Ascending aorta (tissue), 2 donors: ENCODE measurements at places on chromosomes 4 and X.

DNA sequence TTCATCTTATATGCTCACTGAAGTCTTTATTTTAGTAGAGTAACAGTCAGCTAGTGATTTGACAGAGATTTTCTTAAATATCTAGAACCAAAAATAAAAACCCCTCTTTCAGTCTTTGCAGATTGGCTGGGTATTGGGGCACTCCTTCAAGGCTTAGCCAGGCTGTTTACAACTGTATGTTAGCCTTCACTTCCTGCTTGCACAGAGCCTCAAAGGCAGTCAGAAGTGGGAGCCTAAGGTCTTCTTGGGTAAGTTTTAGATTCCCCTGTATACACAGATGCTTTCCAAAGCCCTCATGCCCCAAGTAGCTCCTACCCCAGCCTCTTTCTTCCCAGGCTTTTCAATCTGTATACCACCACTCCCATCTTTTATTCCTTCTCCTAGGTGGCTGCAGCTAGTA is 136.1 kb upstream of the STIM2 start:
- DNase-seq, result no peak

DNA sequence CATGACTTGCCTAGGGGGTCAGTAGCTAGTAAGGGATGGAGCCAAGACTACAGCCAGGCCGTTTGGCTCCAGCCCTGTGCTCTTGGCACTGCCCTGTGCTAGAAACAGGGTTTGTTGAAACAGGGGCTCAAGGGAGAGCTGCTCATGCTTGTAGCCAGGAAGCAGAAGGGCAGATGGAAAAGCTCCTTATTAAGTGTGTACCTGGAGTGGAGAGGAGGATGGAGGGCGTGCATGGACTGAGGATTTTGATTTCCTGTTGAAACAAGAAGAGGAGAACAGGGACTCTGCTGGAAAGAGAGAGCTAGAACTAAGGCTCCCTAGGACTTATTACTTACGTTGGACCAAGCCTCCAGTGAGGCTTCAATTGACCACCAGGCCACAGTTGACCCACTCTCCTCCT is 363.0 kb downstream of the MID1IP1 start:
- DNase-seq, result no peak

- no peak for DNase-seq
These were observed 9.0 kb upstream of the MAGEA8 start for GRCh38 chrX:149871940-149872339.

DNA sequence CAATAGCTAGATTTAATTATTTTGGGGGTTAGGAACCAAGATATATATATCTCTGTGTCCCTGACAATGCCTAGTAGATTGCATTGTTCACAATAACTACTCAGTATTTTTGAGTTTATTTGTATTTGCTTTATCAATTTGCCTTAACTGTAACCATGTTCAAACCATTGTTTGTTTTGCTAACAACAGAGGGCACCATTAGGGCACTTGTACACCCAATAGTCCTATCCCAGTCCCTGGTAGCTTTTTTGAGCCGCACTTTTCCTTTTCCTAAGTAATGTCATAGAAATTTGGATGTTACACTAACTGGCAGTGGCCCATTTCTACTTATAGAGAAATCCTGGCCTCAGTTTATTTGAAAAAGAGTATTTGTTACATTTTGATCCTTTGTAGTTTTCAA is 575 bp upstream of the KLHL5 start:
- no peak for DNase-seq

DNA sequence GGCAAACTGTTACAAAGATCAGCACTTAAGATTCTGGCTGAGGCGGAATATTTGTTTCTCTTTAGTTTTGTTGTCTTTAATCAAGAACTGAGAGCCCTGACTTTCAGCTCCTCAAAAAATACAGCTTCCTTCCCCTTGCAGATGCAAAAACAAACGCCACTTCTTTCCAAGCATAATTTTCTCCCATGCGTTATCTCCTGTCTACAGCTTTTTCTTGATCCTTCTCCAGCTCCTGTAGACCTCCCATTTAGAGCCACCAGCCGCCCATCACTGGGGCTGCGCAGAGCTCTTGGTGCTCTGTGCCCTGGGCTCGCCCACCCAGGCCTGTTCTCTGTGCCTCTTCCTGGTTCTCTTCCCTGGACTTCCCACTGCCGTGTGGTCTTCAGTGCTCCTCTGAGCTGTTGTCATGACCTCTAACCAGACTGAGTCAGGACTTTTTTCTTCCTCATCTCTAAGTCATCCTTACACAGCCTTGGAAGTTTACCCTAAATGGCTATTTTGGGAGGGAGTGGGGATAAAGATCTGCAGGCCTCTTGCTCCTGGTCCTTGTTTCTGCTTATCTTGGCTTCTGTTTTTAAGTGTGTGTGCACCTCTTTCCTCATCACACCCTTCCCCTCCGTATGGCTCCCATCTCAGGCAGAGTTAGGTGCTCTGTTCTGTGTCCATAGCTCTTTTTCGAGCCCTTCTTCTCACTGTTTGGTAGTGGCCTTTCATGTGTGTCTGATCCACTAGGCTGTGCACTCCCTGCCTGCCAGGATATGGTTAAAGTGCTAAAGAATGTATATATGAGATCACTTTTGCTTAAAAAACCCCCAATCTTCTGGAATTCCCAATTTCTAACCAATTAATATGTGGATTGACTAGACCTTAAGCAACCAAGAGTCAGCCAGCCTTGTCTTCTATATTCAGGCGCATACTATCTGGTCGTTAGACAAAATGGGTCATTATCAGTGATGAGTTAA is 122.5 kb downstream of the PTTG2 start:
- no peak for DNase-seq

- no peak for DNase-seq
These were observed 41.4 kb upstream of the USP9X start for GRCh38 chrX:41043674-41044345.

GRCh38 chrX:64580605-64581004 is 185.4 kb upstream of the MTMR8 start:
- DNase-seq, result no peak

DNA sequence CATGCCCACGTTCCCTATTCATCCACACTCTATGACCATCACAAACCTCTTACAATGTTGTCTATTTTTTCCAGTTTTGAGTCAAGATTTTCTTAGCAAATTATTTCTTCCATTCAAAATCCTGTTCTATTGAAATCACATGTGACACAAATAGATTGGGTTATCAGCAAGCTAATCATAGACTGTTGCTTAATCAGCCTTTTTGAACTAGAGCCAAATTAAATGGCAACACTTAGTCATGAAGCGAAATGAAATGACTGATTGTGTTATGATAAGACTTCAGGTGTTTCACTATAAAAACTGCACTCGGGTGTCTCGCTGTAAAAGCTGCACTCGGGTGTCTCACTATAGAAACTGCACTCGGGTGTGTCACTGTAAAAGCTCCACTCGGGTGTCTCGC is 890.0 kb upstream of the FRG1 start:
- DNase-seq, result no peak
